NCI-H1930 (cell line): ENCODE measurements at places on chromosomes 5 and 9.

DNA sequence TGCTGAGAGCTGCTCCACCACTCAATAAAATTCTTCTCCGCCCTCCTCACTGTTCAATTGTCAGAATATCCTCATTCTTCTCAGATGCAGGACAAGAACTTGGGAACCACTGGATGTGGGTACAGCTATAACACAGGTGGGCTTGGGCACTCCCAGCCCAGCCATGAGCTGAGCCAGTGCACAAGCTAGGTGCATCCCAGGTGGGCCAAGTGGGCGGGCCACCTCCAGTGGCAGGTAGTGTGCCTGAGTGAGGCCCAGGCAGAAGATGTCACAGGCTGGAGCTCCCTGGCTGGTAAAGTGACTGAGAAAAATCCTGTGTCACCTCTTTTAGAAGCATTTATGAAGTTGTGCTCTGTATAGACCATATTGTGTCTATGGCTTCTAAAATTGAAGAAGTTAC, 501.6 kb upstream of the TYRP1 start:
- no peak for DNase-seq

DNA sequence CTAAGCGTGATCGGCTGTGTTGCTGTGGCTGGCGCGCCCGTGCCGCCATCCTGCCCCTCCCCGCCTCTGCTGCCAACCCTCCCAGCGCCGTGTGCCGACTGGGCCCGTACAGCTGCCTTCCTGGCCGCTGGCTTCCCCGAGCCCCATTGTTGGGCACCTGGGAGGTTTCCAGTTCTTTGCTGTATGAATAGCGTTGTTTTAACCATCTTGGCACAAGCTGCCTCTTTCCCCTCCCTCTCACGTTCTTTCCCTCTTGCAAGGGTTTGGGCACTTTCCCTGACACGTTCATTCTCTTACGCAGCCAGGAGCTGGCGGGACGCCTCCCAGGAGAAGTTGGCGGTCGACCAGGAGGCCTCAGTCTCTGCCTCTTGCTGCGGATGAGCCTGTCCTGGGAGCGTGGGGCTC, 43.1 kb upstream of the RXRA start:
- no peak for DNase-seq

DNA sequence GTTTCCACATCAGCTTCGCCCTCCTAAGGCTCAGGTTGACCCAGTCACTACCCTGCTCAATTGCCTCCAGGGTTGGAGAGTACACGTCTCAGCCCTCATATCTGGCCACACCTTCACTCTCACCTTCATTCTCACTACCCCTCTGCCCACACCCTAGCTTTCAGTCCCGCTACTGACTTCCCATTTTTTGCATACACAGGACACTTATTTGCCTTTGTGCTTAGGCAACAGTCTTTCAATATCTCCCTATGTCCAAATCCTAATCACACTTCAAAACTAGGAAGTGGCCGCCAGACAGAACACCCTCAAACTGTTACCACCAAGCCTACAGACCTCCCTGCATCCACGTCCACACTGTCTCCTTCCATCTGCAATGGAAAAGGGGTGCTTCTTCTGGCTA, 10.9 kb downstream of the MCTP1 start:
- DNase-seq: no peak

GRCh38 chr9:93620881-93621820, 44.8 kb downstream of the PHF2 start:
- DNase-seq: no peak

GRCh38 chr5:125026867-125027731, 280.7 kb upstream of the ZNF608 start:
- no peak for DNase-seq

GRCh38 chr5:172334196-172334595, 50.6 kb upstream of the UBTD2 start:
- no peak for DNase-seq

DNA sequence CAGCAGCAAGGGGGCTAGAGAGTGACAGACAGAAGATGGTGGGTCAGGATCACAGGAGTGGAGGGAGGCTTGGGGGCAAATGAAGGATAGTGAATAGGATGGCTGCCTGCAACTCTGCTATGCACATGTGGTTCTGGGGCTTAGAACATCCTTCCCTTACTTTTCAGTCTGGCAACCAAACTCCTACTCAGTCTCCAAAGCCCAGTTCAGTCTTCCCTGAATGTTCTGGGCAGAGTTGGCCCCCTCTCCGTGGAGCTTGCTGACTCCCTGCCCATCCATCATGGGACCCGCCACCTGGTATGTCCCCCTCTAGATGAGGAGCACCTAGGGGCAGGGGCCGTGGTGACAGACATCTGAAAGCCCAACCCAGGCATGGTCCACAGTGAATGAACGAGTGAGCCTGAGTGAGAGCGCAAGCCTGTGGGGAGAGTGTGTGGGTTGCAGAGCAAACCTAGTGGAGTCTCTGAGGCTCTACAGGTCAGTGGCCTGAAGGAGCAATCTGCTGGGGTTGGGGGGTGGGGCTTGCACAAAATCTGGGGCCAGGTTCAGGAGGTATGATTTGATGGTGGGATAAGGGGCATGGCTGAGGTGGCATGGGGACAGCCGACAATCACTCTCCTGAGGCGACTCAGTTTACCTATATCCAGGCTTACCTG, 180.6 kb downstream of the FGF18 start:
- no peak for DNase-seq

DNA sequence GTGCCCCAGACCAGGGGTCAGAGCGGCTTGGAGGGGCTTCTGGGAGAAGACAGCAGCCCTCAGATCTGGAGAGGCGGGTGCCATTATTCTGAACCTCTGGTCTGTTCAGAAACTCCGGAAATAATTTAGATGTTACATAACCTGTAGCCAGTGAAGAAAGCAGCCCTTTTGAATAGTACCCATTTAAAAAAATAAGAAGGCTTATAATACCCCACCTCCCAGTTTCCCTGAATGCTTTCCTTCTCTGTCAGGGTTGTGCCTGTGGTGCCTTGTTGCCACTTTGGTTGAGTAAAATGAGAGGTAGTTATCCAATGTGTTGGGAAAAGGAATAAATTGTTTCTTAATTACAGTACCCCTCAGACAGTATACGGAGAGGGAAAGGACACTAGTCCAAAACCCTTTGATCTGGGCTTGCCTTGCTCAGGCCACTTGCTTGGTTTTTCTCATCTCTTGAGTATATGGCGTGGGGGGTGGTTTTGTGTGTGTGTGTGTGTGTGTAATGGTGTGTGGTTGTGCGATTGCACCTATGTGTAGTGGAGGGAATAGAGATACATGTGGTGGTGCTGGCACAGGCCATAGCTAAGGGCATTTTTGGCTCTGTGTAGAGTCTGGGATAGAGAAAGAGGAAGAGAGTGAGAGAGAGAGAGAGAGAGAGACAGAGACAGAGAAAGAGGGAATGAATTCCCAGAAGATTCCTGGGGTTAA, 59.1 kb upstream of the TLR4 start:
- no peak for DNase-seq

- no peak for DNase-seq
Observed at GRCh38 chr9:120383999-120384924, 195.7 kb downstream of the CDK5RAP2 start.

DNA sequence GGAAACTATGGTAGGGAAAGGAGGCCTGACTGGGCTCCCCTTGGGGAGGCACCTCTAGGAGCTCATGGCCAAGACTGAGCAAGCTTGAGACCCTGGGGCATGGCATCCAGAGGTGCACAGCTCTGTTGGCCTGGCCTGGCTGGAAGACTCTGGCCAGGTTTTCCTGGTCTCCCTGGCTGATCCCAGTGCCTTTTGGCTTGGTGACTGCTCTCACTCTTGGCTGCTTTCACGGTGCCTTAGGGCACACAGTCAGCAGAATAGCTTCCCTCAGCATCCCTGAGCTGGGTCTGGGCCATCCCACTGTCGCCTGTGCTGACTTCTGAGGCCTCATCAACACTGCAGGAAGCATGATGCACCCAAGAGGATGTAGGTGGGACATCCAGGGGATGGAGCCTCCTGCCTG, 13.4 kb upstream of the DELE1 start:
- DNase-seq: no peak

GRCh38 chr5:34038838-34039237, 4.2 kb downstream of the C1QTNF3 start:
- no peak for DNase-seq

- peak; percentile 21 for DNase-seq
Observed at GRCh38 chr5:37043693-37044092, 167.1 kb downstream of the NIPBL start.

DNA sequence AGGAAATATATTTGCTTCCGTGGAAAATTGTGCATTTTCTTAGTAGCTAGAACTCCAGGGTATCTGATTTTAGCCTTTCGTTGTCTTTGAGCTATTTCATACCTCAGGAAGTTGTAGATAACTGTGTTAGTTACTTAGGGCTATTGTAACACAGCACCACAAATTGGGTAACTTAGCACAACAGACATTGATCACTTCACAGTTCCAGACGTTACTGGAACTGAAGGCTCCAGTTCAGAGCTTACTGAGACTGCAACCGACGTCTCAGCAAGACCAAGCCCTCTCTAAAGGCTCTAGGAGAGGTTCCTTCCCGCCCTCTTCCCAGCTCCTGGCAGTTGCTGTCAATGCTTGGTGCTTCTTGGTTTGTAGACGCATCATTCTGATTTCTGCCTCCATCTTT, 17.7 kb upstream of the ANKRD33B start:
- no peak for DNase-seq

GRCh38 chr9:33415501-33416038, 13.2 kb upstream of the AQP7 start:
- DNase-seq: no peak

DNA sequence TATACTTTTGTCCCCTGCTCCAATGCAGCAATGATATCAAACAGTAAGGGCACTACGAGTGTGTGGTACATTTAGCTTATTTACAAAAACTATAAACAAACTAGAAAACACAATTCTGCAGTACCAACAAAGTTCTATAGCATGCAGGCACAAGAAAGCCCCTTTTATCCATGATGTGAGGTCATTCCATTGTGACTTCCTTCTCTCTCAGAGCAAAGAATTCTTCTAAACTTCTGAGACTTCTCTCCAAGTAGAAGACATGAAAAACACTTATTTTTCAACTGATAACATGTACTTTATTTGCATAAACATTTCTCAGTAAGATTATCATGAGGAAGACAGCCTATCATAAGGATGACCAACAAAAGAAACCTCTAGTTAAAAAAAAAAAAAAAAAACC, 569.8 kb downstream of the TLE1 start:
- no peak for DNase-seq

DNA sequence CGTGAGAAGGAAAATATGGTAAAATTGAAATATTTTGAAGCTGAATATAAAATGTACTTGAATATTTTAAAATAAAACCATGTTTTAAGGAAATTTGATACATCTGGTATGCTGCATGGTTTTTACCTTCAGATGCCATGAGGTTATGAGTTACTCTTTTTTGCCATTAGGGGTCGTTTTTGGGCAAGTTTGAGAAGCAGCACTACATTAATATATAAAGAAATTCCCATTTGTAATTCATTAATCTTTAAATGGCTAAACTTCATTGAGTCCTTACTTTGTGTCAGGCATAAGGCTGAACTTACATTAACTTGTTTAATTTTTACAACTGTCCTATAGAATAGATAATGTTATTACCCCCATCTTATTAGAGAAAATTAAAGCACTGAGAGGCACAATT, 152.3 kb downstream of the KDM4C start:
- DNase-seq: no peak

DNA sequence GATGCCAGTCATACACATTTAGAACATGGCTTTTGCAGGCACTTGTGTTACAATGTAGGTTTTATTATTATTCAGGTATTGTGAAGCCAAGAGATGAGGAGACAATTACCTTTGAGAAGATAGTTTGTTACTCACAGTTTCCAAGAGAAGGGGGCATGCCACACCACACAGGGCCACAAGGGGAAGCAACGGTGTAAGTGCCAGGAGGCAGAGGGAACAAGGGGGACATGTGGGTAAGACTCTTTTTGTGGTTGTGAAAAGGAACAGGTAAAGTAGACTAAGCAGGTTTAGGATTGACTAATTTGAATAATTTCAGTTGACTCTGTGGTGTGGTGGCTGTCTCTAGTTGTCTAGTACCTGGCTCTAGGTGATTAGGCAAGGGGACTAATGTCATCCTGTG, 191.2 kb downstream of the TRPM6 start:
- no peak for DNase-seq

DNA sequence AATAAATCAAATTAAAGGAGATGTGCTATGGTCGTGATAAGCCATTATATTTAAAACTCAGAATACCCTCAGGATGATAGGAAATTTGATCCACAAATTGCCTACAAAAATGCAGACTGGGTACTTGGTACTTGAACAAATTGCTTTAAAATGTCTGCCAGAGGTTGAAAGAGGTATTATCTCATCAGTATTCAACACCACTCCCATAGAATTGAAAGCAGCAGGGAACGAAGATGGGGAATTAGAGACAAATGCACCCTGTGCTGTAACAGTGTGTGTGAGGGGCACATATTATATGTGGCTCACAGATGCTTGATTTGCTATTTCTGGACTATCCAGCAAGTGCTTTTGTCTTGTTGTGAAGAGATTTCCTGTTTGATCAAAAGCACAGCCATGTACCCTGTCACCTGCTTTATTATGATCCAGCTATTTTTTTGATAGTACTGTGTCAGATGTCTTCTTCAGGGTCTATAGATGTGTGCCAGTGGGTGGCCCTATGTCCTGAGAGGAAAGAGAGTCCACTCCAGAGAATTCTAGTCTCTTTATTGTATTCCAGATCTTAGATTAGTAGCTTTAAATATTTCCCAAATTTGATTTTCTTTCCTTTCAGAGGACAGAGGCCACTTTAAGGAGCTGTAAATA, 120.1 kb downstream of the XRCC4 start:
- peak; percentile 5 for DNase-seq

DNA sequence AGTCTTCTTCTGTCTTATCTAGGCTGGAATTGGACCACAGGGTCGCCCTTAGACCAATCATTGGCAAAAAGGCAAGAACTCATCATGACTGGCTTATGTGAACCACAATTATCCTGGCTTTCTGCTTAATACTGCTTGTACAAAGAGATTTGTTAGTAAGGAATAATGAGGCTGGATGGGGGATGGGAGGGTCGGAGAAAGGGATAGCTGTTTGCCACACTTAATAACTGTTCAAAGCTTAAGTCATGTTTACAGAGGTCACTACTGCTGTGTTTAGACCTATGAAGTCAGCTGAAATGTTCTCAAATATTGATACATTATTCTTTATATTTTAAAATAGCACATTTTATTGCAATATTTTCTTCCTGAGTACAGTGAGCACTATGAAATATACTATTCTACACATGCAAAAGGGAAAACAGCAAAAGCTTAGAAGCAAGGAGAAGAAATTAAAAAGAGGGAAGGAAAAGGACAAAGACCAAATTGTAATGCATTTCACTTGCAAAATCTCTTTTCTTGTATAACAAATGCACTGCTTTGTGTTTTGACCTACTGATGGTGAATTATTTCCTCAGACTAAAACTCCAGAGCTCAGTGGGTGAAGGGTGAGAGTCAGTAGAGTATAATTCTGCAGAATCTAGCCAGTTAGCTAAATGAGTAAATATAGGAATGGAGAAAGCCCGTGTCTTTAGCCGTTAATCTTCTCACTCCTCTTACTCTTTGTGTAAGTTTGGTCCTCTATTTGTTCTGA, 404.9 kb upstream of the ZNF608 start:
- DNase-seq: no peak

GRCh38 chr5:169273881-169274280, 27.1 kb downstream of the SLIT3 start:
- DNase-seq: no peak

- DNase-seq: no peak
Observed at GRCh38 chr9:8382266-8382665, 582.7 kb upstream of the DMAC1 start.
